T-helper 17 cell (primary cell): ENCODE measurements at places on chromosomes 5 and 9.

GRCh38 chr5:65855766-65856315, 70.5 kb upstream of the ERBIN start:
- H3K27ac ChIP-seq, result no peak overlapping the region
- no peaks in the 10 kb centered on the region for H3K27me3 ChIP-seq
- H3K4me3 ChIP-seq, result no peak overlapping the region

DNA sequence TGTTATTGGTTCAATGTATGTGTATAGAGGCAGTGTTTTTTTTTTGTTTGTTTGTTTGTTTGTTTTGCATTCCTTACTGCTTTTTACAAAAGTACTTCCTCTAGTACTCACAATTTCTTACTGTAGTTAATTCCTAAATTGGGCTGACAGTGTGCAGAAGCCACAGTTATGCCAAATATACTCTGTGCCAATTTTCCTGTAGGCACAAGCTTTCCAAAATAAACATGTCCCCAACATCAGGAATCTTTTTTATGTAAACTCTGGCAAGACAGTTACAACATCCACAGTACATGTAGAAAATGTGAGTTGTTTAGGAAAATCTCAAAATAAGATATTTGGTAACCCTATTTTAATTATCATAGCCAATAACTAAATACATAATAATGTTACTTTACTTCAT, 161.6 kb upstream of the TSLP start:
- DNase-seq, result no peak
- peaks cover 6% of the 10 kb centered on the region for H3K27me3 ChIP-seq
- H3K36me3 ChIP-seq, result no peaks in the 10 kb centered on the region
- no peak overlapping the region for H3K4me3 ChIP-seq
- no peak overlapping the region for H3K27ac ChIP-seq

DNA sequence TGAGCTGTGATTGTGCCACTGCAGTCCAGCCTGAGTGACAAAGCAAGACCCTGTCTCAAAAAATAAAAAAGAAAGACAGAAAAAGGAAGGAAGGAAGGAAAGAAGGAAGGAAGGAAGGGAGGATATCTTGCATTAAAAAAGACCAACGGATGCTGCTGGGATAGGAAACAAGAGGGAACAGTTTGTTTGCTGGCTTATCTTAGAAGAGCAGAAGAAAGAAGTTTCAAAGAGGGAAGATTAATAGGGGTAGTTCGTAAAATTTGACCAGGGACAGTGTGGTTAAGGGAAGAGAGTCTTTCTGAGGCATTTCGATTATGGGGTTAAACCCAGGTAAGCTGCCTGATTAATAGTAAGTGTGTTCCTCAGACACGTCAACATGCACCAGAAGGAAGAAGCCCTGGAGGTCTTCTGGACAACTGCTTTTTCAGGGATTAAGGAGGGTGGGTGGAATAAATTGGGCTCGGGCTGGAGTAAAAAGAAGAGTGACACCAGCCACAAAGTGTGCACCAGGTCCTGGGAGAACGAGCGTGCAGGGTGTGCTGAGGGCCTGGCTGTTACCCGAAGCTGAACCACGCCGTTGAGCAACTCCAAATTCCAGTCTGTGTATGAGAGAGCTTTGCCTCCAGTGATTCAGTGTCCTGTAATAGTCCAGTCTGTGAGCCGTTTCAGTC, 24.8 kb downstream of the FYB1 start:
- peak overlapping the region; percentile 100 for H3K27ac ChIP-seq
- peaks cover 65% of the 10 kb centered on the region for H3K4me1 ChIP-seq
- H3K36me3 ChIP-seq, result peaks cover 11% of the 10 kb centered on the region
- no peak for DNase-seq

GRCh38 chr9:113345190-113345589, 4.2 kb upstream of the BSPRY start:
- H3K4me1 ChIP-seq, result peaks cover 9% of the 10 kb centered on the region
- H3K27me3 ChIP-seq, result peaks cover 2% of the 10 kb centered on the region
- no peak overlapping the region for H3K4me3 ChIP-seq
- H3K27ac ChIP-seq, result no peak overlapping the region

DNA sequence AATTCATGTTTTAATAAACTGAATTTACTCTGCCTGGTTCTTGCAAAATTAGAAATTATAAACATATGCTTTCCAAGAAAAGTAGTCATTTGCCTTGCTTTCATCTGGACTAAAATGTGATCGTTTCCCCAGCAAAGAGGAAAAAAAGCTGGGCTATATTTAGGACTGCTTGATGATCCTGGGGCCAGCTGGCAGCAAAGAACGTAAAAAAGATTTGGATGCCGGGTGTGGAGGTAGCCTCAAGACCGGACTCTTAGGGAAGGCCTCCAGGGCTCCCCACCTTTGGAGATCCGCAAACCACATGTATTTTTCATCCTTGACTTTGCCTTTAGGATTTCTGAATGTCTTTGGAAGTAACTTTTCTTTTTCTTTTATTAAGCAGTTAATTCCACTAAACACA, 156.1 kb upstream of the SEMA6A start:
- H3K36me3 ChIP-seq, result peaks cover 2% of the 10 kb centered on the region
- DNase-seq, result no peak
- H3K4me3 ChIP-seq, result no peak overlapping the region
- H3K4me1 ChIP-seq, result no peaks in the 10 kb centered on the region

DNA sequence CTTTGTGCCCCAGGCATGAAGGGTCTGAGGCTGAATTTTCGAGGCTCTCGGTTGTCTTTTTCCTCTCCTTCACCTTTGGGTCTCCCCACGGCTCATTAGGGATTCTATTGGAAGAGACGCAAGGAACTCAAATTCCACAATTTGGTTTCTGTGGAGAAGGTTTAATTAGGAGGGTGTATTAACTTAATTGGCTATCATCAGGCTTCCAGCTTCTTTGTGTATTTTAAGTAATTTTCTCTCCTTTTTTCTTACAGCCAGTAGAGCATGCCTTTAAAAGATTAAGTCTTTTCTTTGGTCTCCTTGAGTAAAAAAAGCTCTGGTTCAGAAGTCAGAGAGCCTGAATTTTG, 115.4 kb downstream of the PDZD2 start:
- H3K27me3 ChIP-seq, result peaks cover 9% of the 10 kb centered on the region
- no peak overlapping the region for H3K4me3 ChIP-seq
- H3K4me1 ChIP-seq, result peaks cover 2% of the 10 kb centered on the region
- H3K27ac ChIP-seq, result no peak overlapping the region
- DNase-seq, result no peak
- no peaks in the 10 kb centered on the region for H3K36me3 ChIP-seq

DNA sequence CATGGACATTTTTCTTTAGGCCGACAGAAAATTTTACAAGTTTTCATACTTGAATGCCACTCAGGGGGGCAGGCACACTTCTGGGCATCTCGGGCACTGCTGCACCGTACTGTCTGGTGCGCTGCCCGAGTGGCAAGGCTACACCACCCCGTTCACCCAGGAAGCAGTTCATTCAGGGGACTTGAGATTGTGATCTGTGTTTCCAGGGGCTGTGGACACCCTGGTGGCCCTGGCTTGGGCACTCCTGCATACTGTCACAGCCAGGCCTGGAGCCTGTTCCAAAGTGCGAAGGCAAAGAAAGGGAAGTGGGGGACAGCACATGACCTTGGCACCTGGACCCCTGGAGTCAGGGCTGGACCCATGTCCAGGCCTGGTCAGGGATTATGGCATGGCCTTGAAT, 197.6 kb downstream of the PAX5 start:
- H3K4me3 ChIP-seq, result peak overlapping the region; percentile 19
- peaks cover 6% of the 10 kb centered on the region for H3K4me1 ChIP-seq
- no peak overlapping the region for H3K27ac ChIP-seq
- DNase-seq, result no peak
- H3K36me3 ChIP-seq, result peaks cover 5% of the 10 kb centered on the region

DNA sequence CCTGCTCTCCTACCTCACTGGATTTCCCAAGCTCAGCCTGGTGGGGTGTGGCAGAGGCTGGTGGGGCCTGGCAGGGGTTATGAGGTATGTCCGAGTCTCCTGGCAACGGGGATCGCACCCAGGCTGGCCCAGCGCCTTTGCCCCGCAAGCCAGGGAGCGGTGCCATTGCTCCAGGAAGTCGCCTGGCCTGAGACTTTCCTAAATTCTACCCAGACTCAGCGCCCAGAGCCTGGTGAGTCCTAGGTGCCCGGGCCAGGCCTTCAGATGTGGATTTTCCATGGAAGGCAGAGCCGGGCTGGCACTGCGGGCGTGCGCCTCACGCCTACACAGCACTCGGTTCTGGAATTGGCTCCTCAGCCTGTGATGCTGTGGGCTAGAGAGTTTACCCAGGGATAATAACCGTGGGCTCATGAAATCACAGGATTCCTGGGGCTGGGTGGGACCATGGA, 155.4 kb upstream of the COL5A1 start:
- H3K27ac ChIP-seq, result no peak overlapping the region
- no peaks in the 10 kb centered on the region for H3K36me3 ChIP-seq
- no peaks in the 10 kb centered on the region for H3K4me1 ChIP-seq
- H3K4me3 ChIP-seq, result no peak overlapping the region
- DNase-seq, result no peak

DNA sequence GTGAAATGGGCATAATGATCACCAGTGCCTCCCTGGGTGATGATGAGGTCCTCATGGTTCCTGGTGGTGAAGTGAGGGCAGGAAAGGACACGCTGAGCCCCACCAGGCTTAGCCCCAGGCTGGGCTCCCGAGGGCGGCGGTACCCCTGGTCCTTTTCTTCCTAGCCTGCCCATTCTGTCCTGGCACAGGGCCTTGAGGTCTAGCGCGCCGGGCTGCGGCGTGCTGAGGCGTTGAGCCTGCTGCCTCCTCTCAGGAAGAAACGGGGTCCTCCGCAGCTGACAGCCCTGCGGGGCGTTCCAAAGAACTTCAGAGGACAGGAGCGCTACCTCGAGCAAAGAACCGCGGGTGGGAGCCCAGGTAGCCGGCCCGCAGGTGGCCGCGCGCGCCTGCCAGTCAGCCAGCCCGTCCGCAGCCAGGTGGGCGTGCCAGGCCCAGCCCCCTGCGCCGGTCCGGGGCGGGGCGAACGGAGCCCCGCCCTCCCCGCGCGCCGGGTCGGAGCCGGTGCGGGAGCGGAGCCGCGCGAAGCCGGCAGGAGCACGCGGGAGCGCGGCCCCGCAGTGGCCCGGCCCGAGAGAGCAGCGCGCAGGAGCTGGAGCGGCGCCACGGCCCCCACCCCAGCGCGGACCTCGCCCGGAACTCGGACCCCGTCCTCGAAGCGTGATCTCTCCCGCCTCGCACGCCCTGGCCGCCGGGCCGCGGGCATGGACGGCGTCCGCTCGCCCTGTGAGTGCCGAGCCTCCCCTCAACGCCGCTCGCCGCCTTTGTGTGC, at the start of gene WNK2:
WNK2 (plus strand) TSS at position 477 of the 769 bp plus-strand sequence. CDS start 791 bp downstream, outside the sequence.
- H3K27me3 ChIP-seq, result peaks cover 57% of the 10 kb centered on the region
- H3K36me3 ChIP-seq, result peaks cover 6% of the 10 kb centered on the region
- DNase-seq, result peak; percentile 25
- peaks cover 5% of the 10 kb centered on the region for H3K4me1 ChIP-seq

- no peak overlapping the region for H3K27ac ChIP-seq
- H3K36me3 ChIP-seq, result no peaks in the 10 kb centered on the region
- H3K4me3 ChIP-seq, result no peak overlapping the region
- H3K4me1 ChIP-seq, result no peaks in the 10 kb centered on the region
These were observed 112.3 kb upstream of the FCN2 start for GRCh38 chr9:134768332-134768708.

- no peaks in the 10 kb centered on the region for H3K27me3 ChIP-seq
- H3K4me1 ChIP-seq, result peaks cover 10% of the 10 kb centered on the region
- no peaks in the 10 kb centered on the region for H3K36me3 ChIP-seq
These were observed 13.0 kb downstream of the SLC4A9 start for GRCh38 chr5:140372971-140373487.

- peaks cover 30% of the 10 kb centered on the region for H3K4me1 ChIP-seq
- DNase-seq, result no peak
- no peaks in the 10 kb centered on the region for H3K27me3 ChIP-seq
- H3K36me3 ChIP-seq, result peaks cover 27% of the 10 kb centered on the region
- no peak overlapping the region for H3K4me3 ChIP-seq
These were observed 39.1 kb downstream of the OXCT1 start for GRCh38 chr5:41831155-41831554.

DNA sequence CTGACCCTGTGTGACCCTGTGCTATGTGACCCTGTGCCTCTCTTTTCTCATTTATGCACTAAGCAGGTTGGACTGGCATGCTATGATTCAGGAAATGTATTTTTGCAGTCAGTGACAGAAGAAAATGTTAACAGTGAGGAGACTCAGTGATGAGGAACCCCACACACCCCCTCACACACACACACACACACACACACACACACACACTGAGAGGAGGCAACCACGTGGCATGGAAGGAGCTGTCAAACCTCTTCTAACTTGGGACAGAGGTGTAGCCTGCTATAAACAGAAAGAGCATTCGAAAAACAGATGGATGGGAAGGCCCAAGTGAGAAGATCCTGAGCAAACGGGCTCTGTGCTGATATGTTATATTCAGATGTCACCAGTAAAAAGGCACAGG, 57.9 kb upstream of the GRIA1 start:
- no peaks in the 10 kb centered on the region for H3K36me3 ChIP-seq
- H3K27me3 ChIP-seq, result no peaks in the 10 kb centered on the region
- no peaks in the 10 kb centered on the region for H3K4me1 ChIP-seq
- no peak overlapping the region for H3K27ac ChIP-seq
- no peak for DNase-seq
- H3K4me3 ChIP-seq, result no peak overlapping the region

- H3K27ac ChIP-seq, result no peak overlapping the region
- H3K36me3 ChIP-seq, result peaks cover 5% of the 10 kb centered on the region
- H3K4me3 ChIP-seq, result no peak overlapping the region
- H3K4me1 ChIP-seq, result no peaks in the 10 kb centered on the region
- H3K27me3 ChIP-seq, result peaks cover 8% of the 10 kb centered on the region
These were observed 152.1 kb downstream of the GNA14 start for GRCh38 chr9:77495834-77496671.

DNA sequence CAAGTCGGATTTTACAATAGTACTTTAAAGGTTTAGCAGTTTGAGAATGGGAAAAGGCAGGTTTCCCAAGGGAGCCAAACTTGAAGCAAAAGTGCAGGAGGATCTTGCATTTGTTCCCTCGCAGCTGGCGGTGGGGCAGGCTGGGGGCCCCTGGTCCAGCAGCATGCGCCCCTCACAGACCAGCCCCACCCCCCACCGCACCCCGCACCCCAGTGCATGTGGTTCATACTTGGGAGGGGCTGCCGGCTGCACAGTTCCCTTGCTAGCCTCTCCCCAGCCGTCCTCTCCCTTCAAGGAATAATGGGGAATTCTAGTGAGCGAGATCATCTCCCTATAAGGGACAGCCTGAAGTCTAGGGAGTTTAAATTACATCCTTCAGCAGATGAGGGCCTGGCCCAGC, 273.1 kb upstream of the IRX2 start:
- no peaks in the 10 kb centered on the region for H3K4me1 ChIP-seq
- no peak for DNase-seq
- H3K36me3 ChIP-seq, result no peaks in the 10 kb centered on the region
- no peak overlapping the region for H3K4me3 ChIP-seq
- H3K27ac ChIP-seq, result no peak overlapping the region
- H3K27me3 ChIP-seq, result no peaks in the 10 kb centered on the region

GRCh38 chr9:120324996-120325642, 254.8 kb downstream of the CDK5RAP2 start:
- no peak for DNase-seq
- H3K4me1 ChIP-seq, result no peaks in the 10 kb centered on the region
- H3K36me3 ChIP-seq, result no peaks in the 10 kb centered on the region
- no peak overlapping the region for H3K4me3 ChIP-seq
- H3K27ac ChIP-seq, result no peak overlapping the region
- no peaks in the 10 kb centered on the region for H3K27me3 ChIP-seq
